ENCODE measurements at places on chromosomes 5 and 9.

DNA sequence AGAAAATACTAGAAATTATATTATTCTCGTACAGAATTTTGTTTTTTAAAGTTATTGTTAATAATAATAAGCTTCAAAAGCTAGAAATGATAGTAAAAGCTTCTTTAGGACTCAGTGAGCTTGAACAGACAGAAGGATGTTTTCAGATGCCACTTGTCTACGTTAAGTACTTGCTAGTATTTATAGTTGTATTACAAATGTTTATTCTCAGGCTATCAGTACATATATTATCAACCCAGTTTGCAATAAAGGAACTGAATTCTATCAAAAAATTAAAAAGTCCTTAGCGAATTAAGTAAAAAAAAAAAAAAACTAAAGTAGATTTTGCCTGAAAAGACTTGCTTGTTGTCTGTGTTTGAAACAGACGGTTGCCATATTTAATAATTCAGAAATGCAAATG, 23.9 kb downstream of the HCN1 start:
- DNase-seq = no peak
- H3K4me3 ChIP-seq = no peak overlapping the region
- H3K36me3 ChIP-seq = no peaks in the 10 kb centered on the region
- H3K27me3 ChIP-seq = no peaks in the 10 kb centered on the region
- no peaks in the 10 kb centered on the region for H3K4me1 ChIP-seq

DNA sequence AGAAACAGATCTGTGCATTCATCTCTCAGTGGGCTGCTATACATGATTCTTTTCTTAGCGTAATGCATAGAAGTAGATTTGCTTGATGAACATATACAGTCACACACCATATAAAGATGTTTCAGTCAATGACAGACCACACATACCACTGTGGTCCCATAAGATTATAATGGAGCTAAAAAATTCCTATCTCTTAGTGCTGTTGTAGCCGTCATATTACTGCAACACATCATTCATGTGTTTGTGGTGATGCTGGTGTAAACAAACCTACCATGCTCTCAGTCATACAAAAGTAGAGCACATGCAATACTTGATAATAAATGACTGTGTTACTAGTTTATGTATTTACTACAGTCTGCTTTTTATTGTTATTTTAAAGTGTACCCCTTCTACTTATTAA, 214.3 kb downstream of the ARHGAP26 start:
- H3K27ac ChIP-seq = no peak overlapping the region
- H3K27me3 ChIP-seq = no peaks in the 10 kb centered on the region
- H3K4me3 ChIP-seq = no peak overlapping the region
- no peaks in the 10 kb centered on the region for H3K36me3 ChIP-seq

GRCh38 chr5:176530393-176530982, 6.7 kb downstream of the RNF44 start:
- no peak overlapping the region for H3K4me3 ChIP-seq
- H3K36me3 ChIP-seq = peaks cover 45% of the 10 kb centered on the region
- H3K27me3 ChIP-seq = no peaks in the 10 kb centered on the region
- peaks cover 7% of the 10 kb centered on the region for H3K4me1 ChIP-seq

DNA sequence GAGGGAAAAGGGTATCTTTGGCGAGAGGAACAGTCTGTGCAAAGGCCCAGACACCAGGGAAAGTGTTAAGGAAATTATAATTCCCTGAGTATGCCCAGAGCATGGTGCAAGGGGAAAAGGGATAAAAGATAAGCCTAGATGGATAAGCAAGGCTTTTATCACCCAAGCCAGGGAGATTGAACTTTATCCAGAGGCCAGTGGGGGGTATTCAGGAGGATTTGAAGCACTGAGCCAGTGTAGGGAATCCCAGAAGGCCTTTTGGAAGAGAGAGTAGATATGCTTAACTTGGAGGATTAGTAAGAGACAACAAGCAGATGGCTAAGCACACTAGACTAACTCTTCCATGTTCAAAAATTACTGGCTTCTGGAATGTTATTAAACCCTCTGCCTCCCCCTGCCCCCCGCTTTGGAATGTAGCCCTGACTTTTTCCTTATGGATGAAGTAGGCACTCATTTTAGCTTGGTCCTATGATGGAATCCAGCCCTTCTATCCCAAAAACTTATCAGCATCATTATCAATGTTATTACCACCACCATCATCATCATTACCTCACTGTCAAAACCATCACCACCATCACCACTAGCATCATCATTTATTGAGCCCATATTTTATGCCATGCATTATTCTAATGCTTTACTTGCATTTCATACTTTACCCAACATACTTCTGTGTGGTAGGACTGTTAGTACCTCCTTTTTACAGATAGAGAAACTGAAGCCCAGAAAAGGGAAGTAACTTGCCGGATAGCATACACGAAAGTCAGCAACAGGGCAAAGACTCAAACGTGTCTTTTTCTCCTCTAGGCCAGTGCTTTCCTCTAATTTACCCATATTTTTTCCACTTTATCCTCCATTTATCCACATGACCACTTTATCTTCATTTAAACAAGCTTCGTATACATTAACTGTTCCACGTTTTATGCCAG, 237.0 kb downstream of the PAPPA start:
- DNase-seq = no peak
- peaks cover 14% of the 10 kb centered on the region for H3K36me3 ChIP-seq
- H3K4me3 ChIP-seq = no peak overlapping the region
- H3K27ac ChIP-seq = no peak overlapping the region

DNA sequence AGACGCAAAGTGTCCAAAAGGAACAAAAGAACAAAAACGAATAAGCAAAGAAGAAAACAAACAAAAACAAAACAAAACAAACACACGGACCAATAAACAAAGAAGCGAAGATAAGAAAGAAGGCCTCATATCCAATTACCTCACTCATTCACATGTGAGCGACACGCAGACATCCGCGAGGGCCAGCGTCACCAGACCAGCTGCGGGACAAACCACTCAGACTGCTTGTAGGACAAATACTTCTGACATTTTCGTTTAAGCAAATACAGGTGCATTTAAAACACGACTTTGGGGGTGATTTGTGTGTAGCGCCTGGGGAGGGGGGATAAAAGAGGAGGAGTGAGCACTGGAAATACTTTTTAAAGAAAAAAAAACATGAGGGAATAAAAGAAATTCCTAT, 28.3 kb upstream of the WWC1 start:
- no peak overlapping the region for H3K27ac ChIP-seq
- no peak for DNase-seq
- no peaks in the 10 kb centered on the region for H3K4me1 ChIP-seq
- H3K27me3 ChIP-seq = no peaks in the 10 kb centered on the region

DNA sequence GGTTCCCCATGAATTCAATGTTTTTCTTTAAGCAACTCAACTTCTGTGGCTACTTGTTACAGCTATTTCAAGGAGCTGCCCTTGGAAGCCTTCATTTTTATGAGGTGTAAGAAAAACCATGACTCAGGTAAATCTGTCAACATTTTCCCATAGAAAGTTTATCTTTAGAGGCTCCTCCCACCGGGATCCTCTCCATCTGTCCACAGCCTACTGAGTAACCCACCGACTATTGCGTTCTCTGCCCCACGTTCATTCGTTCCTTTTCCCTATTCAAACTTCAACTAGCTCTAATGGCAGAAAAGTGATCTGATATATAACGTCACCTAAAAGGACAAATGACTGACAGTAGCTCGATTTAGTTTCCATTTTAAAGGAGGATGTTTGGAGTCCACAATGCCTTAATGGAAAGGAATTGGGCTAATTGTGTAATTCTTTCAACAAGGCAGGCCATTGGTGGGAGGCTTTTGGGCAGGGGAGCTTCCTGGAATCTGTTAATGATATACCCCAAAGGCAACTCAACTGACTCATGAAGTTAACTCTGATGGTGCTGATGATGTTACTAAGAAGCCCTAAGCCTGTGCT, 29.3 kb upstream of the NR3C1 start:
- no peak overlapping the region for H3K4me3 ChIP-seq
- H3K27me3 ChIP-seq = no peaks in the 10 kb centered on the region
- H3K27ac ChIP-seq = no peak overlapping the region
- H3K36me3 ChIP-seq = no peaks in the 10 kb centered on the region

GRCh38 chr5:3359642-3360041, 236.0 kb upstream of the IRX1 start:
- H3K27me3 ChIP-seq = no peaks in the 10 kb centered on the region
- no peak for DNase-seq
- no peak overlapping the region for H3K4me3 ChIP-seq

GRCh38 chr9:135295551-135296300, 183.9 kb upstream of the PPP1R26 start:
- H3K4me3 ChIP-seq = no peak overlapping the region
- H3K4me1 ChIP-seq = no peaks in the 10 kb centered on the region
- DNase-seq = no peak
- H3K27me3 ChIP-seq = no peaks in the 10 kb centered on the region
- no peaks in the 10 kb centered on the region for H3K36me3 ChIP-seq

- DNase-seq = no peak
- H3K27ac ChIP-seq = no peak overlapping the region
- no peaks in the 10 kb centered on the region for H3K27me3 ChIP-seq
- no peaks in the 10 kb centered on the region for H3K36me3 ChIP-seq
These were observed 150.1 kb downstream of the KDM4C start for GRCh38 chr9:6907772-6908381.

DNA sequence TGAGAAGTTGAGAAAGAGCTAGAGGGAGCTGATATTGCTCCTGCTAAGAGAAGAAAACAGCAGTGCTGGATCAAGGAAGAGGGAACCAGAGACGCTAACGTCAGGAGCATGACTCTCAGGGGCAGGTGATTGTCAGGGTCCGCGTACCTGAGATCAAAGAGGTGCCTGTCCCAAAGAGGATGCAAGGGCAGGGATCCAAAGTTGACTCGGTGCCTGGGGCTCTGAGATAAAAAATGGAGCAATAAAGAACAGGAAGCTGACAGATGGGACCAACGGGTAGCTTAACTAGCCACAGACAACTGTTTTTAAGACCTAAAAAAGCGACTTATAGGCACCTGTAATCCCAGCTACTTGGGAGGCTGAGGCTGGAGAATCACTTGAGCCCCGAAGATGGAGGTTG, 517.8 kb downstream of the IRX1 start:
- H3K27me3 ChIP-seq = no peaks in the 10 kb centered on the region
- no peak for DNase-seq
- no peaks in the 10 kb centered on the region for H3K36me3 ChIP-seq

- H3K27me3 ChIP-seq = no peaks in the 10 kb centered on the region
- DNase-seq = no peak
- no peak overlapping the region for H3K27ac ChIP-seq
These were observed 209.1 kb downstream of the ADGRV1 start for GRCh38 chr5:90767710-90768109.

- peaks cover 4% of the 10 kb centered on the region for H3K36me3 ChIP-seq
- no peaks in the 10 kb centered on the region for H3K4me1 ChIP-seq
- H3K4me3 ChIP-seq = no peak overlapping the region
- no peaks in the 10 kb centered on the region for H3K27me3 ChIP-seq
- no peak overlapping the region for H3K27ac ChIP-seq
These were observed 42.1 kb downstream of the NKD2 start for GRCh38 chr5:1050423-1051365.

DNA sequence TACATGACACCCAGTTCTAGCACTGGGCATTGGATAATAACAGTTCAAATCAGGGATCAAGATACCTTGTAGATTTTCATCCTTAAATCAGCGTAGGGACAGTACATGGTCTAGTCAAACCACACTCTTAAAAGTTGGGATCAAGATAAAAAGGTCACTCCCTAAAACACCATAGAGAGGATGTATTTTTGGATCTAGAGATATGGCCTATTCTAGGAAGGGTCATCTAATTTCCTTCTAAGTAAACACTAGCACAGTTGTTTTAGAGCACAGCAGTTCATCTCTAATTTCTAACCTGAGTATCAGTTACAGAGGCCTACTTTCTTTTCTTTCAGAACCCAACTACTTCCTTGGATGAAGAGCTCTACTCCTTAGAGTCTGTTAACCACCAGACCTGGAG, 166.4 kb upstream of the GRIN3A start:
- H3K27ac ChIP-seq = no peak overlapping the region
- no peak for DNase-seq
- no peaks in the 10 kb centered on the region for H3K27me3 ChIP-seq
- no peaks in the 10 kb centered on the region for H3K4me1 ChIP-seq
